ENCODE measurements at places on chromosomes 6 and 20. TPM values are rescaled to one million over a fixed set of nuclear protein-coding genes. Genes with fewer than 3 reads are reported as not detected.

Gene DUSP15
- 3.4 TPM for total RNA-seq

Gene RBBP8NL
- not detected for total RNA-seq

GRCh38 chr20:24321973-24322372 lies 147.5 kb upstream of the SYNDIG1 start:
- no peak for DNase-seq

GRCh38 chr6:1700278-1700967 lies 90.7 kb downstream of the FOXC1 start:
- no peak for DNase-seq

DNA sequence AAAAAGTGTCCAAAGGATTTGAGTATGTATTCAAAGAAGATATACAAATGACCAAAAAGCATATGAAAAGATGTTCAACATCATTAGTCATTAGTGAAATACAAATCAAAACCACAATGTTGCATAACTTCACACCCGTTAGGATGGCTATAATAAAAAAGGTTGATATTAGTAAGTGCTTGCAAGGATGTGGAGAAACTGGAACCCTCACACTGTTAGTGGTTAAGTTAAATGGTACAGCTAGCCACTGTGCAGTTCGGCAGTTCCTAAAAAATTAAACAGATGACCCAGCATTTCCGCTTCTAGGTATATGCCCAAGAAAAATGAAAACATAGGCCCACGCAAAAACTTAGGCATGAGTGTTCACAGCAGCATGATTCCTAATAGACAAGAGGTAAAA lies 38.6 kb downstream of the IBTK start:
- DNase-seq = no peak

DNA sequence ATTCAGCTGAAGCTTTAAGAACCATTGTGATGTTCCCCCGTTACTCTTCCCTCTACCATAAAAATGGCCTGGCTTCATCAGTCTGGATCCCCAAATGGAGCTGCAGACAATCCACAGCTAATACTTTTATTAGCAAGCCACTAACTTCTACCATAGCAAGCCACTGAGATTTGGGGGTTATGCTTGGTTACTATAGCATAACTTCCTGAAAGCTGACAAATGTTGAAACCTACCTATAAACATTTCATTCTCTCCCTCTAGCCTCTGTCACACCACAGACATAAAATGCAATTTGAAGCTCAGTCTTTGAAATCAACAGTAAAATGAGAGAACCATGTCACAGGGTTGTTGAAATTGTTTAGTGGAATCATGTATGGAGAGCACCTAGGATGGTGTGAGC lies 3.0 kb upstream of the HTR1E start:
- DNase-seq = no peak

- DNase-seq = no peak
These were observed 86.3 kb upstream of the ESR1 start for GRCh38 chr6:151721146-151721545.

DNA sequence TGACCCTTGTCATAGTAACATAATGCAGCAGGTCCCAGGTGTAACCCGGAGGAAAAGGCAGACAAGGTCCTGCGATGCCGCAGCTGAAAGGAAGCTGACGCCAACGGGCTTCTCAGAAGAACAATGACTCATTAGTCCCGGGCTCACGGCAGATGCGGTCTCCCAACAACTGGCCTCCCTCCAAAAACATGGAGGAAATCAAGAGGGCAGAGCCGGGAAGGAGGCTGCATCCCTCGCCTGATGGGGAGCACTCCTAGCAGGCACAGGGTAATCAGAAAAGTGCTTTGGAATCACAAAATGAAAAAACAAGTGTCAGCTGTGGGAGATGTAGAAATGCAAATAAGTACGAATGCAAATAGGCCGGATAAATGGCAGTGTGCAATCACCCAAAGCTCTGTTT lies 165.2 kb upstream of the AGPAT4 start:
- DNase-seq = peak; percentile 81

Gene YWHAB
- total RNA-seq = 95.5 TPM
